Endothelial cell (in vitro differentiated cells): ENCODE measurements at places on chromosomes 2 and 18. TPM values are rescaled to one million over a fixed set of nuclear protein-coding genes. Genes with fewer than 3 reads are reported as not detected.

The EGR4 gene
- total RNA-seq = 0.15 TPM

The ALPI gene
- not detected for total RNA-seq

The GPR45 gene
- total RNA-seq = 0.21 TPM

The SLC9A4 gene
- total RNA-seq = 0.08 TPM

The MC5R gene
- 0.56 TPM for total RNA-seq
